NCI-H1930 (cell line): ENCODE measurements at places on chromosomes 12 and 14.

DNA sequence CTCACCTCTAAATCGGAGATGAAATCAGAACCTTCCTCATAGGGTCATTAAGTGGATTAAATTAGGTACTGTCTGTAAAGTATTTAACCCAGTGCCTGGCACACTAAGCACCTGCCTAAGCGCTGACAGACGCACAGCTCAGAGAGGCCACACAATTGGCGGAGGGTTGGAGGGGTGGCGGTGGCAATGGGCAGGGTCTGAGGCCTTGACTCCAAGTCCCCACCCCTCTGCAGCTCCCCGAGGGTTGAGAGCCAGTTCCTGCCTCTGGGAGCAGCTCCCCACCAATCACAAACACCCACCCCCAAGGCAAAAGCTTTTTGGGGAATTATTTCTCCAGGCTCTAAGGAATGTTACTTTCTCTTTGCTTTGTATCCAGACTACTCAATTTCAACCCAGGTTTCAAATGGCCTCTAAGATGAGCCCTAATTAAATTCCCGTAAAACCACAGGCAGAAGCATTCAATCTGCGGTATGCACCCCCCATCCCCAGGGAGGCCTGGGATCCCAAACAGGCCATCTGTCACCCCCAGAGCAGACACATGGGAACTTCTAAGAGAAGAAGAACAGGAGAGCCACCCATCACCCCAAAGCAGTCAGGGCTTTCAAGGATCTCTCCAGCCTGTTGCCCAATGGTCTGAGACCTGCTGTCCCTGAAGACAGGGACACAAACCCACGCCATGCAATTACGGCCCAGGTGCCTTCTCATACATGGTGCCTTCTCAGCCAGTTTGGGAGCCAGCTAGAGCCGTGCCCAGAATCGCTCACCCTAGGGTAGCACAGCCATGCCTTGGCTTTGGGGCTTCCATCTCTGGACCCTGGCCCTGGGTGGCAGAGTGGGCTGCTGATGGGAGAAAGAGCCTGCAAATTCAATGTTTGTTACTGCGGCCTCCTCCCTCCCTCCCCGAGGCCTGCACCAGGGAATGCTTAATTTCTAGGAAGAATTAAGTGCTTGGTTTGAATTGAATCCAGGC is 66.1 kb downstream of the CHGA start:
- no peak for DNase-seq

DNA sequence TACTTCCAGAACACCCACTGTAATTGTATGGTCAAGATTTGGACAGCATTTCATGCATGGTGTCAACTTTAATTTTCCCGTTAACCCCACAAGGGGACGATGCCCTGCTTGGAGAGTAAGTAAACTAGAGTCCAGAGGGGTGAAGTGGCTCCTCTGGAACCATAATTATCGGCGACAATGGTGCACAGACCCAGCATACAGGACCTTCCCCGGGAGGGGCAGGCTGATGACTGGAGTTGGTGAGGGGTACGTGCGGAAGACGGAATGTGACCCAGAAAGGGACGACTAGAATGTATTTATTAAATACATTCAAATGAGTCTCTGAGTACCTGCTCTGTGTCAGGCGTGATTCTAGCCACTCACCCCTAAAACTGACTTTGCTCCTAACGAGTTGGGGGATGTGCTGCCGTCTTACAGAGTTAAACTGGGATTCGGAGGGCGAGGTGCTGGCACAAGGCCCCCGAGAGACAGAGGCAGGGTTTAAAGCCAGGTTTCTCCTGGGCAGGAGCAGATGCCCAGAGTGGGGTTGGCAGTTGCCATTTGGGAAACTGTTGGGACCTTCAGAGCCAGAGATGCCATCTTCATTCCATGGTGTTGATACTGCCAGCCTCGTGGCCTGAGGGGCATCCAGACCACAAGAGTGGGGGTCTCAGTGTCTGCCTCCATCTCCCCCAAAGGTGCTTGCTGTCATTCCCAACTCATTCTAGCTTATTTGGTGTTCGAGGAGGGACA is 10.9 kb downstream of the RTL1 start:
- no peak for DNase-seq

DNA sequence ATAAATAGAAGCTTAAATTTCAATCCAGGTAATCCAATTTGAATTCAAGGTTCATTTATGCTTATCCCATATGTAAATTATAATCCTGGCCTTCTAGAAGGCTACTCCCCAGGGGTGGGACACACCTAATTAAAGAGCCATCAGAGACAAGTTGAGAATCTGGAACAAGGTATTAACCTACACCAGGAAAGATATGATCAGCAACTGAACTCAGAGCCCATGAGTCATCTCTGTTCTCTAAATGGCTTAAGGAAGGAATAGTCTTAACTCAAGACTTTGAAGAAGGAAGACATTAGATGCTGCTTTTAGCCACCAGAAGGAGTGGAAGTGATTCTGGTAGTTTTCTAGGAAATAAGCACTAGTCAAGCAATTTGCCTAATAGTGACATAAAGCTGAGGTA is 88.0 kb downstream of the KIF21A start:
- DNase-seq = no peak

- no peak for DNase-seq
Observed at GRCh38 chr12:29589851-29590250, 92.4 kb upstream of the OVCH1 start.

DNA sequence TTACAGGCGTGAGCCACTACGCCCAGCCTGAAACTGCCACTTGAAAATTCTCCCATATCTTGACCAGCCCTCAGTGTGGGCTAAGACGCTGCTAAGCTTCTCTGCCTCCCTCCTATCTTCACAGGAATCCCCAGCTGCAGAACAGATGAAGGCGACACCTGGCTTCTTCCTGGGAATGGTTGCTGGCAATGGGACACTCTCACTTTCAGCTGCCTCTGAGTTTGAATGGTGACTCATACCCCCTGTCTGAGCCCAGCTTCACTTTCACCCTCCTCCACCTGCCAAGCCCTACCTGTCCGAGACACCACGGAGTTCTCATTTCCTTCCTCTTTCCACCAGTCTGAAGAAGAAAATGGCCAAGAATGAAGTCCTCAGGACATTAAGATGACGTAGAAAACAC is 18.3 kb upstream of the VASH1 start:
- DNase-seq = no peak

GRCh38 chr12:104460973-104461698 is 4.4 kb downstream of the CHST11 start:
- DNase-seq = no peak

DNA sequence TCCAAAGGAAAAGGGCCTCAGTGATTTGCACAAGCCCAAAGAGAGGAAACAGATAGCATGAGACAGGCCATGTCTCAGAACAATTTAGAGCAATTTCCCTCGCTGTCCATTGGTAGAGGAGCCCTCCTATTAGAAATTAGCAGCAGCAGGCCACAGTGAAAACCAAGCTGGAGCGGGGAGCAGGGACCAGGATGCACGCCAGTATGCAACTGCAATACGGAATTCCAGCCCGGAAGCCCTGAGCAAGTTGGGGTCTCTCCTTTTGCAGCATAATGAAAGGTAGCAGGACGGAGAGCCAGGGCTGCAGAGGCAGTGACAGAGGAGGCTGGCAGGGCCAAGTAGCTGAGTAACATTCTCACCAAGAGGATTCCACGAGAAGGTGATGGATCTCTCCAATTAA is 84.9 kb upstream of the CLMN start:
- DNase-seq = no peak

DNA sequence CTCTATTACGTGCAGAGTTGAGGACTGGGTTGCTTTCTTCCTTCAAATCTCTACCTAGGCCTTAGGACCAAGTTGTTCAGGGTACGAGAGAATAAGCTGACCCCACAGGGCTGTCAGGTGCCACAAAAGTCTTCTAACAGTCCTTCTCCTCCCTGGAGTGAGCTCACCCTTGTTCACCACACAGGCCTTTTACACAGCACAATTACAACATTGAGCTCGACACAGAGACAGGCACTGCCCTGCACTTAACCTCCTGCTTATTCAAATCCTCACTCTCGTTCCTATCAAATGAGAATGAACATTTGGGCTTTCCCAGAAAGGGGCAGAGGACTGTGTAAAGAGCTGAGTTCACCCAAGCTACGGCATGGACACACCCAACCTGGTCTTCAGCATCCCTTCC is 2.4 kb downstream of the GALNT6 start:
- no peak for DNase-seq

- DNase-seq = no peak
Observed at GRCh38 chr12:128856035-128856790, 2.9 kb downstream of the GLT1D1 start.

- no peak for DNase-seq
Observed at GRCh38 chr12:31009976-31010375, 63.7 kb upstream of the DDX11 start.

- no peak for DNase-seq
Observed at GRCh38 chr12:6947615-6948014, 3.5 kb upstream of the PTPN6 start.

- no peak for DNase-seq
Observed at GRCh38 chr12:100864366-100864765, 69.8 kb downstream of the ANO4 start.

DNA sequence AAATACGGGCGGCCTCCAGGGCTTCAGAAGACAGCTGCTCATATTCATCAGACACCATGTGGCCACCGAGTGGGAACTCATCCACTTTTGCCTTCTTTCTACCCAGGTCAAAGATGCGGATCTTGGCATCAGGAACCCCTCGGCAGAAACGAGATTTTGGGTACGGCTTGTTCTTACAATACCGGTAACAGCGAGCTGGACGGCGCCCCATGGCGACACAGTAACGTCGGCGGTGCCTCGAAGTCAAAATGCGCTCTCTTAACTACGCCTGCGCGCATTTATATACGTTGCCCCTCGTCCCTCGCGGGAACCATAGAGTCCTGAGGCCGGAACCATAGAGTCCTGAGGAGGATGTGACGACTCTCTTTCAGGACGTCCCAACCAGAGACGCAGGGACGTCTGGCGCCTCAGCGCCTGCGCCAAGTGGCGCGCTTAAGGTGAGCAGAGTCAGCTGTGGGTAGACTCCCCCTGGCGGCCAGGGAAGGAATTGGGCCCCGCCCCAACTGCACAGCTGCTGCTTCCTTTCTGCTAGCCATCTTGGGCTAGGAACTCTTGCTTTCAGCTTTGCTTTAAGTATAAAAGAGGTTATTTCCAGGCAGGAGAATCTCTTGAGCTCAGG is at the start of gene RPL10L:
TSS of gene RPL10L (minus strand) at position 256 of the 619 bp plus-strand sequence. CDS start at position 211, 45 bp downstream.
- DNase-seq = no peak

GRCh38 chr12:56590237-56590830 is 39.8 kb downstream of the BAZ2A start:
- no peak for DNase-seq

DNA sequence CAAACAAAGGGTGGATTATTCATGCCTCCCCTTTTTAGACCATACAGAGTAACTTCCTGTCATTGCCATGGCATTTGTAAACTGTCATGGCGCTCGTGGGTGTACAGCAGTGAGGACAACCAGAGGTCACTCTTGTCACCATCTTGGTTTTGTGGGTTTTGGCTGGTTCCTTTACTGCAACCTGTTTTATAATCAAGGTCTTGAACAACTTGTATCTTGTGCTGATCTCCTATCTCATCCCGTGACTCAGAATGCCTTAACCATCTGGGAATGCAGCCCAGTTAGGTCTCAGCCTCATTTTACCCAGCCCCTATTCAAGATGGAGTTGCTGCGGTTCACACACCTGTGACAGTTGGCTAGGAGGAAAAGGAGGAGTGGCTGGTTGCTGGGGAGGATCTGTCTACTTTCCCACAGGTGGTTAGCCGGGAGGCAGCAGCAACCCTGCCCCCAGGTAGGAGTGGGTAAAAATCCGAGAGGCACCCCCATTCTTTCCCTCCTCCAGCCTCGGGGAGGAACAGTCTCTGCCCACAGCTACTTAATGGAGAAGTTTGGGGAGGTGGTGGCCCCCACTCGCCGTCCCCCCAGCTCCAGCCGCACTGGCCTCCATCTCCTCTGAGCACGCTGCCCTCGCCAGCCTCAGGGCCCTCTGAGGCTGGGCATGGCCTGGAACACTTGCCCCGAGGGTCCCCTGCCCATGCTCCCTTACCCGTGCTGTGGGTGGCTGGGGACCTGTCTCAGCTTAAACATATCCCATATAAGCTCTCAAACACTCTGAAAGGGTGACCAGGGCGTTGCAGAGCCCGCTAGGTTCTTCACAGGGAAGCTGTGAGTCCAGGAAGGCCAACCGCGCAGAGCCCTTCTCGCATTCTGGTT is 41.7 kb downstream of the SMIM41 start:
- no peak for DNase-seq

- no peak for DNase-seq
Observed at GRCh38 chr12:30913323-30913722, 13.2 kb upstream of the TSPAN11 start.

DNA sequence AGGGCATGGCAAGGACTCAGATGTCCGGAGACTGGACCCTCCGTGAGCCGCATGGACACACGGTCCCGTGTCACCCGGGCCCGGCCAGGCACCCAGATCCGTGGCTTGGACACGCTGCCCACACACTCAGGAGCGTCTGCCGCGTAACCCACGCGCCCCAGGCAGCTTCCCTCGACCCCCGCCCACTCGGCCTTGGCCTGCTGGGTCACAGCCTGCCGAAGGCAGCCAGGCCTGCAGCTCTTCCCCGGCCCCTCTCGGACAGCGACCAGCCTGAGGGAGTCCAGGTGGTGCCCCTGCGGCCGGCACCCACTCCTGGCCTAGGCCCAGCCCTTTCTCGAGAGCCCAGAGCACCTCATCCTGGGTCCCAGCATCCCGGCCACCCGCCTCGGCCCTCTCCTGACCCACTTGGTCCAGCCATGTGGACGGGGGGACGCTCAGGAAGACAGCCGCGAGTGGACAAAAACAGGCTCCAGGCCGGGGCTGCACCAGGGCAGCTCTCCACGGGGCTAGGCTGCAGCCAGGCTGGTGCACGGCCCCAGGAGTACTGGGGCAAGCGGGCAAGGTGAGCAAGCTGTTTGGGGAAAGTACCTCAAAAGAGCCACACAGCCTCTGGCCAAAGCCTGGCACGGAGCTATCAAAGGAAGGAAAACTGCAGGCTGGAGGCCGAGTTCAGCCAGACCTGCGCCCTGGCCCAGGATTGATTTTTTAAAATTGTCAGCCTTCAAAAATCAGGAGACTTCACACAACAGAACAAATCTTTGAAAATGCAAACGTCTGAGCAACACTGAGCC is 6.5 kb downstream of the AKT1 start:
- DNase-seq = no peak

GRCh38 chr14:101004954-101005353 is 101.4 kb upstream of the RTL1 start:
- no peak for DNase-seq

- peak; percentile 8 for DNase-seq
Observed at GRCh38 chr14:103121846-103122584, 1.2 kb upstream of the TNFAIP2 start.

- no peak for DNase-seq
Observed at GRCh38 chr12:49550693-49551252, 11.9 kb downstream of the KCNH3 start.

- no peak for DNase-seq
Observed at GRCh38 chr14:38107216-38107631, 100.5 kb upstream of the SSTR1 start.

- no peak for DNase-seq
Observed at GRCh38 chr14:35268946-35269345, 23.2 kb upstream of the PSMA6 start.

GRCh38 chr12:71730936-71731335 is 23.7 kb upstream of the RAB21 start:
- DNase-seq = no peak

DNA sequence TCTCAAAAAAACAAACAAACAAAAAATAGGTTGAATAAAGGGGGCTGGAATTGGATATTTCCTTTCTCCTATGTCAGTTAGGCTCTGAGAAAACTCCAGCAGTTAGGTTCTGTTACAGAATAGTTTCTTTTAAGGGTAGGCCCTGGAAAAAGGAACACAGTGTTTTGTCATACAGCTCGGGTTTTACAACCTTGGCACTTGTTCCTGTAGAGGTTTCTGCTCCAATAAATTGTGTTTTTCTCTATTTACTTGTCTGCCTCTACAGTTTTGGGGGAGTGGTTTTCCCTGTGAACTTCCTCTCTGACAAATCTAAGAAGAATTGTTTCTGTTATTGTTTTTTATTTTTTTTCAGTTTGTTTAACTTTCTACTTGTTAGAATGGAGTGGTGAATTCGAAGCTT is 167.6 kb downstream of the ACSS3 start:
- no peak for DNase-seq
